ENCODE measurements at places on chromosomes 3 and 15.

DNA sequence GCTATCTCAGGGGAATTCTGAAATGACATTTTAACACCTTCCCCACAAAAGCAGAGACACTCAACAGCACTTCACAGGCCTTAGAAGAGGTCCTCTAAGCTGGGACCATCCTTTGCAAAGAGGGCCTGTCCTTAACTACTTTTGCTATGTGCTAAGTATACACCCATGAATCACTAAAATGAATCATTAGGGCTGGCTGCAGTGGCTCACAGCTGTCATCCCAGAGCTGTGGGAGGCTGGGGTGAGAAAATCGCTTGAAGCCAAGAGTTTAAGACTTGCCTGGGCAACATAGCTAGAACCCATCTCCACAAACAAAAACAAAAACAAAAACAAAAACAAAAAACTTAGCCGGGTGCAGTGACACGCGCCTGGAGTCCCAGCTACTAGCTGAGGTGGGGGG, 53.9 kb upstream of the MELTF start:
- no peak for DNase-seq

DNA sequence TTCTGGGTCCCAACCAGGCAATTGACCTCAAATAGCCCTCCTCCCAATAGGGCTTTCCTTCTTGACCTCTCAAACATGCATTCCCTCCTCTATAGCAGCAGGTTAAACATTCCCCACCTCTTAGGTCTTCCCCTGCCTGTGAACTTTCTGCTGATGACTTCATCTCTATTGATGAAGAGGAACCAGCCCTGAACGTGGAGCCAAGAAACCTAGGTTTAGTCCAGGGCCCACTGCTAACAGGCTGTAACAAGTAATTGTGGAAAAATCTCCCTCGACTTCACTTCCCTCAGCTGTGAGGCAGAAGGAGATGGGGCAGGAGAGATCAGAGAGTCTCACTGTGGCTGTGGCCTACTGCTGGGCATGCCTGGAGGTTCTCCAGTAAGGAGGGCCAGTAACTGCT, 24.7 kb downstream of the ILDR1 start:
- DNase-seq, result no peak

DNA sequence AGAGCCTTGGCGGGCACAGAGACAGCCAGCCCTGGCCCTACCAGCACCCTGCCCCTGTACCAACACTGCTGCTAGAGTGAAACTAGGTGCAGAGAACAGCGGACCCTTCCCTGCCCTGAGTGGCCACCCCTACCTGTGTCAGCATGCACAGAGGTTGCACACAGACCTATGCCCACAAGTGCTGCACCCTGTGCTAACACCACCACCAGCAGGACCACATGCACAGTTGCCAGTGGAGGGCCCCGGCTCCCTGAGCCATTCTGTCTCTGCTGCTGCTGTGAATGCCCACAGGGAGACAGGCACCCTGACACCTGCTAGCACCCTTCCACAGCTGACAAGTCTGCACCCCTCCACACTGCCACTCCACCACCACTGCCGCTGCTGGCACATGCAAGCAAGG, 131.8 kb downstream of the NEK11 start:
- no peak for DNase-seq

- DNase-seq, result no peak
Observed at GRCh38 chr3:52025453-52025852, 29.8 kb upstream of the RPL29 start.

DNA sequence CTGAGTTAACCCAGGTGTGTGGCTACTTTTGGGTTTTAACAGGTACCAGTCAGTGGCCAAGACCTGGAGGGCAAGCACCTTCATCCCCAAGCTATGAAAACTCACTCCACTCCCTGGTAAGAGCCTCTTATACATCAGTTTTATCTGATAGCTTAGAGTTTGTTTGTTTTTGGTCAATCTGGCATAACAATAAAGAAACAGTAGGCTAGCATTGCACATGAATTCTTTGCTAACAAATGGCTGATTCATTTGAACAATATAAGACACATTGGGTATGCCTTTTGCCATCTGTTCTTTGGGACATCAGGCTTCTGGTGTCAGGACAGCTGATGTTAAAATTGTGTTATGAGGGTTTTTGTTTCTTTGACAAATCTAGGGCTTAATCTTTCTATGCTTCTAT, 125.0 kb upstream of the CGNL1 start:
- DNase-seq, result no peak

DNA sequence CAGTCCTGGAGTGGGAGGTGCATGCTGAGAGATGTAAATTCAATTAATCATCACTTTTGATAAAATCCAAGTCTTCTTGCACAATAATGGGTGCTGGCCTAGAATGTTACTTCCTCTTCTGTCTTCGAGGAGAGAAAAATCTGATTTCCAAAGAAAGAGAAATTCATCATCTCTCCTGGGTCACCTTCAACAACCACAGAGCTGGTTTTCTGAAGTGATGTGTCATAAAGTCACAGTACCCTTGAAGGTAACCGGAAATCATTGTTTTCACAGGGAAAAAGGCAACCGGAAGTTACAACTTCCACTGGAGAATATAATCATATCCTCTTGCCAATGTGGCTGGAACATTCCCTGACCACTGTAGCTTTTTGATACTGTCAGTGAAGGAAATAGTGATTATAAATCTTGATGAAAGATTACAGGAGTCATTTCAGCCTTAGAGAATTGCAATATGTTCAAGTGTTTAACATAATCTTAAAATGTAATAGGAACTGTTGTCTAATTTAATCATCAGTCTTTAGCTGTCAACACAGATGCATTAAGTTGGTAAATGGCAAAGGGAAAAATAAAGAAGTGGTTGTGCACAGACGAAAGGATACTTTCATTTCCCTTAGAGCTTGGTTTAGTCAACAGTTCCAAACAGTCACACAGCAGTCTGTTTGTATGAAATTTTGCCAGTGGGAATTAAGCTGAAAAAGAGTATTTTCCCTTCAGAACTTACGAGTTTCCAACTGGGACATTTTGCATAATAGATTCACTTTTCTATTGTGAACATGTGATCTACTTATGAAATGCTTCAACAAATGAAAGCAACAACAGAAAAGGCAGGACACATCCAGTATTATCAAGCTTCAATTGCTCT, 106.5 kb upstream of the SLC4A7 start:
- no peak for DNase-seq

DNA sequence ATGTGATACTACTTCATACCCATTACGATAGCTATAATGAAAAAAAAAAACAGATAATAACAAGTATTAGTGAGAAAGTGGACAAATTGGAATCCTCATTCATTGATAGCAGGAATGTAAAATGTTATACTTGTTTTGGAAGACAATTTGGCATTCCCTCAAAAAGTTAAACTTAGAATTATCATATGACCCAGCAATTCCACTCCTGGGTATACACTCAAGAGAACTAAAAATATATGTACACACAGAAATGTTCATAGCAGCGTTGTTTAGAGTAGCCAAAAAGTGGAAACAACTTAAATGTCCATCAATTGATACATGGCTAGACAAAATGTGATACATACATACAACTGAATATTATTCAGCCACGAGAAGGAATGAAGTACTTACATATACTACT, 69.9 kb downstream of the PRICKLE2 start:
- no peak for DNase-seq

Measured in activated CD8-positive, alpha-beta memory T cell treated with anti-CD3 and anti-CD28 coated beads for 1 hour (primary cell).